ENCODE measurements at places on chromosomes 13 and 19. TPM values are rescaled to one million over a fixed set of nuclear protein-coding genes. Genes with fewer than 3 reads are reported as not detected.

- no peak for DNase-seq
These were observed 238.0 kb upstream of the SOX21 start for GRCh38 chr13:94950303-94950702.

- no peak for DNase-seq
These were observed 17.1 kb upstream of the SHFL start for GRCh38 chr19:10069046-10069445.

- DNase-seq, result no peak
These were observed 123.6 kb downstream of the COL4A2 start for GRCh38 chr13:110430391-110431336.

- DNase-seq, result no peak
These were observed 983 bp downstream of the ITM2B start for GRCh38 chr13:48233889-48234488.

DNA sequence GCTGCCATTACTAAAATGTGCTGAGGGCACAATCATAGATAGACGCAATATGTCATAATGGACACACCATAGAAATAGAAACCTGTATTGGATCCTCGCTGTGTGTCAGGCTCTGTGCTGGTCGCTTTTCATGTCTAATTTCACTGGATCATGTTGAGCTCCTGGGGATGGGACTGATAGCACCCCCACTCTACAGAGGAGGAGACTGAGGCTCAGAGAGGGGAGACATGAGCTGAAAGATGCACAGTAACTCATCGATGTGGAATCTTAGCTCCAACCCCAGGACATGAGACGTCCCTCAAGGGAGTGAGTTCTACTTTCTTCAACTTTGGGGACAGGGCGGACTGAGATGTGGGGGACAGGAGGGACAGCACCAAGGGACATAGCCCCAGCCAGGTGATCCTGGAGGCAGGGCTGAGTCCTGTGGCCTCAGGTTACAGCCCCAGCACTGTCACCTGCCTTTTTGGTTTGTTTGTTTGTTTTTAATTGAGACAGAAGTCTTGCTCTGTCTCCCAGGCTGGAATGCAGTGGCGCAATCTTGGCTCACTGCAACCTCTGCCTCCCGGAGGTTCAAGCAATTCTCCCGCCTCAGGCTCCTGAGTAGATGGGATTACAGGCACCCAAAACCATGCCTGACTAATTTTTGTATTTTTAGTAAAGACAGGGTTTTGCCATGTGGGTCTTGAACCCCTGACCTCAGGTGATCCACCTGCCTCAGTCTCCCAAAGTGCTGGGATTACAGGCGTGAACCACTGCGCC, 6.6 kb upstream of the GIPC1 start:
- DNase-seq, result no peak

- DNase-seq, result peak; percentile 52
These were observed 571.6 kb downstream of the TBC1D4 start for GRCh38 chr13:74910415-74910814.

The C19orf38 gene
- total RNA-seq, result not detected

The ZNF486 gene
- total RNA-seq, result 4.7 TPM

The VSTM1 gene
- total RNA-seq, result not detected
